Stimulated activated CD8-positive, alpha-beta memory T cell treated with anti-CD3 and anti-CD28 coated beads, Interleukin-12 subunit alpha, Interleukin-12 subunit beta, amount 100 ng/mL, for 4 hours (primary cell): ENCODE measurements at places on chromosomes 5 and 9.

DNA sequence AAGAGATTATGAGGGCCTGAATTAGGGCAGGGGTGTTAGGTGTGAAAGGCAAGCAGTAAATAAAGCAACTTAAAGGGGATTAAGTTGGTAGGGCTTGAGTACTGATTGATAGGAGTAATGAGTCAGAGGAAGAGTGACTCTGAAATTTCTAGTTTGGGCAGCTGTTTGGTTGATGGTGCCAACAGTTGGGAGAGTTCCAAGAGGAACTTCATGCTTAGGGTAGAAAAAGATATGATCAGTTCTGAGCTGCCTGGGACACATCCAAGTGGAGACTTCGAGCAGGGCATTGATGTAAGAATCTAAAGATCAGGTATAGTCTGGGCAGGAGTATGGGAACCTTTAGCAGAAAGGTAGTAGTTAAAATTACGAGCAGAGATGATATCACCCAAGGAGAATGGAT is 10.2 kb downstream of the MAMDC2 start:
- no peak for DNase-seq

- no peak for DNase-seq
These were observed 9.8 kb downstream of the COL23A1 start for GRCh38 chr5:178580271-178580955.

- no peak for DNase-seq
These were observed 50.4 kb downstream of the CYSTM1 start for GRCh38 chr5:140225396-140225795.

DNA sequence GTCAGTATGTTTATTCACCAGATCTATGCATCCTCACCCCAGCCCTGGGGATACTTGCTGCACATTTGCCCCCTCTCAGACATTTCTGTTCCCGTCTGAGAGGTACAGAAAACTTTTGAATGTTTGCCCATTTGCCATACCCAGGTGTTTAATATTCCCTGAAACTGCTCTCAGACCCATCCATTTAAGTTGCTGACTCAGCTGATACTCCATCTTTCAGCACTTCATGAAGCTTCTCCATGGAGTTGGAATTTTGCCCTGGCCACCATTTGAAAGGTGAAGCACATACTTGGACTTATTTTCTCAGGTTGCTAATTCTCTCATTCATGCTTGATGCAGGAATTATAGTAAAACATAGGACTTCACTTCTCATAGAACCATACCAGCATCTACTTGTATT is 203.9 kb upstream of the OR13F1 start:
- DNase-seq = no peak

DNA sequence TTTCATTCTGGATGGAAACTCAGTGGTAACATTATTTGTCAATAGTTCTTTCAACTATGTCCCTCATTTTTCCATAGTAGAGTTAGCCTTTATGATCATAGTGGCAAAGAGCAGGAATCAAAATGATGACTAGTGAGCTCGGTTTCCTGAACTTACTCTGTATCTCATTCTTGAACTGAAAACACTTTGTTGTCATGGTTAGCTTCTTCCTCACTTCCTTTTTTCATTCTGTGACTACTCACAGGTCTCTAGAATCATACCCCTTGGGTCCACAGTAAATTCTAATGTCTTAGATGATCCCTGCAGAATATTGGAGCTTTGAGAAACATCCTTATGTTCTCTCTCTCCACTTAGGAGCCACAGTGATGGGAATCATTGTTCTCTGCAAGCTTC is 29.4 kb upstream of the RECK start:
- no peak for DNase-seq

GRCh38 chr5:160158087-160158486 is 38.8 kb upstream of the PWWP2A start:
- no peak for DNase-seq

DNA sequence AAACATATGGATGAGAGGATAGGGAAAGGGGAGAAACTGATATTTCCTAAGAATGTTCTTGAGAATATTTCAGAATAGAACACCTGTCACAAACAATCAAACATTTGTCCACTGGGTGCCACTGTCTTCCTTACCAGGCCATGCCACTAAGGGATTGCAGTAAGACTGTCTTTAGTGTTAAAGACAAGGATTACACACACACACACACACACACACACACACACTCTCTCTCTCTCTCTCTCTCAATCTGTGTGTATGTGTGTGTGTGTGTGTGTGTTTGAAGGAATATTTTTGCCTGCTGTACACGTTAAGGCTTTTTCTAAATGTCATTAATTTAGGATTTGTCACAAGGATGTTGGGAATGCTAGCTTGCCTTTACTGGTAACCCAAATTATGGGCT is 54.4 kb downstream of the CCDC192 start:
- no peak for DNase-seq

- DNase-seq = no peak
These were observed 24.4 kb upstream of the SYNPO start for GRCh38 chr5:150616024-150616470.

DNA sequence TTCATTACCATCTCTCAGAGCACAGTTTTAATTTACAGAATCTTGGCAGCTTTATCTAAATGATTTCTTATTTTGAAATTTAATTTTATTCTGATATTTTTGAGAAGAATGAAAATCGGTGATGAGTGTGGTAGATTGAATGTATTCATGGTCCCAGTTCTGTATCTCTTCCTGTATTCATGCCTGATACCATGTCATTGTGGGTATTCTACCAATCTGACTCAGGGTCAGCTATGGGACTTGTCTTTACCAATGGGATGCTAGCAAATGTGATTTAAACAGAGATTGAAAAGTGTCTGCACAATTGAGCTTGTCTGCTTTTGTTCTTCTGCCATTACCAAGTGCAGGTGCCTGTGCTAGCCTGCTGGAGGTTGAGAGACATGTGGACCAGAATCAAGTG is 17.8 kb upstream of the ZNF618 start:
- DNase-seq = no peak

GRCh38 chr5:149284501-149284900 is 12.8 kb downstream of the AFAP1L1 start:
- no peak for DNase-seq

DNA sequence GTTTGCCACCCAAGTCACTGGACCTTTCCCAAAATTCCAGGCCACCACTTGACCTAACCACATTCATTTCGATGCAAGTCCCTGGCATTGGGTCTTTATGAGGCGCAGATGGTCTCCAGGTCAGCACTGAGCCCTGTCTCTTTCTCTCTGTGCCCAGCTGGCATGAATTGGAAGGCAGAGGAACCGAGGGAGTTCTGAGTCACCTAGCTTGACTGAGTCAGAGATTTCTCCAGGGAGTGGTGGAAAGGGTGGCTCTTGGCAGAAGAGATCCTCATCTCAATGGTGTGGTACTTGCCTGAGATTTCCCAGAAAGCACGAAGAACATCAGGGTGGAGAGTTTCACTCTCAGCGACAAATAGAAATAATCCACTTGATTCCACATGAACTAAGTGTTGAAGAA is 43.8 kb downstream of the WDR36 start:
- no peak for DNase-seq

DNA sequence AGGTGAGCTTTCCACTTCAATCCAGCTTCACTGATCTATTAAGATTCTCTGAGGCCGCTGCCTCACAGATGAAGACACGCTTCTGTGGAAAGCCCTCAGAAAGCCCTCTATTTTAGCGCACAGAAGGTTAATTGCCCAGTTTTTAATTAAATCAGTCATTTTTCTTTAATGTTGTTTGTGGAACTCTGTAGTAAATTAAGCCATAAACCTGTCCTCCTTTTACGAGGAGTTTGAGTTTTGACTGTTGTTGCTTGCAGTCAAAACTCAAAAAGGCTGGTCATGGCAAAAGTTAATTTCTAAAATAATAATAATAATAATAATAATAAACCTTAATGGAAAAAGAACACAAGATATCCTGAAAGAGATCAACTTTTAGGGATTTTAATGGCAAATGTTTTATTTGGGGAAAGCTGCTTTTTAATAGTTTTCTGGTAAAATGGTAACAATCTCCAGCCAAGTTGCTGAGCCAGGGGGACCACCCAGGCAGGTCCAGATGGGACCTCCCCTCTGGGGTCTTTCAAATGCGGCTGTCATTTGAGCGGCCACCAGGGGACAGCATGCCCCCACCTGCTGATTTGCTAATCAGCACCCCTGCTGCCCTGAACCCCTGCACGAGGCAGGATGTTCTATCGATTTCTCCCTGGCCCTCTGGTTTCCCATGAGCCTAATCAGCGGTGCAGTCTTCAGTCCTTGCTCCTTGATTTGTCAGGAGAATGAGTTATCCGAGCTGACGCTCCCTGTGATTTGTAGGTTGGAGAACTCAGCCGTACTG is 247.2 kb downstream of the FSTL4 start:
- no peak for DNase-seq
